ENCODE measurements at places on chromosomes 7 and 10.

DNA sequence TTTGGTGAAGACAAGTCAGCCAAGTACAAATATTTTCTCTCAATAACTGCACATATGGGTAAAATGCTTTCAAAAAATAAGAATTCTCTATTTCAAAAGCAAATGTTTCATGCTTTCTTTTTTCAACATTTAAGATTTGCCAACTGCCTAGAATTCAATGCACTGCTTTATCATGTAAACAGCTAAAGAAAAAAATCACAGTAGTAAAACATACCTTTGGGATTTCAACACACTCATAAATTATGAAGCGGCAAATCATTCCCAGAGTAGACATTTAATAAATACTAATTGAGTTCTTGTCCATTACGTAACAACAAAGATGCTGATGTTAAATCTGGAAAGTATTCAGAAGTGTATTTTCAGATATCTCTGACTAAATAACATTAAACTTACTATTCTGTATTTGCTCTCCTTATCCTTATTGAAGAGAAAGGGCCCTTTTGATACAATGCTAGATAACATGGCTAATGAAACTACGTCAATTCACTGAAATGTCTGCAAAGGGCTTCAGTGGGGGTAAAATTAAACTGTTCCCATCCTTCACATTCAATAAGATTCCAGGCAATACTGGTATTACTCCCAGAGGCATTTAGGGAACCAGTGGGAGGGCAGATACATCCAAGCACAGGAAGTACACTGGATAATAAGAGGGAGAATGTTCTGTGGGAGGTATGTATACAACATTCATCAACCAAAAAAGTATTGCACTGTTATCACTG lies 13.9 kb downstream of the NAPEPLD start:
- DNase-seq: no peak

GRCh38 chr7:26928703-26929347 lies 64.4 kb upstream of the SKAP2 start:
- DNase-seq: no peak

DNA sequence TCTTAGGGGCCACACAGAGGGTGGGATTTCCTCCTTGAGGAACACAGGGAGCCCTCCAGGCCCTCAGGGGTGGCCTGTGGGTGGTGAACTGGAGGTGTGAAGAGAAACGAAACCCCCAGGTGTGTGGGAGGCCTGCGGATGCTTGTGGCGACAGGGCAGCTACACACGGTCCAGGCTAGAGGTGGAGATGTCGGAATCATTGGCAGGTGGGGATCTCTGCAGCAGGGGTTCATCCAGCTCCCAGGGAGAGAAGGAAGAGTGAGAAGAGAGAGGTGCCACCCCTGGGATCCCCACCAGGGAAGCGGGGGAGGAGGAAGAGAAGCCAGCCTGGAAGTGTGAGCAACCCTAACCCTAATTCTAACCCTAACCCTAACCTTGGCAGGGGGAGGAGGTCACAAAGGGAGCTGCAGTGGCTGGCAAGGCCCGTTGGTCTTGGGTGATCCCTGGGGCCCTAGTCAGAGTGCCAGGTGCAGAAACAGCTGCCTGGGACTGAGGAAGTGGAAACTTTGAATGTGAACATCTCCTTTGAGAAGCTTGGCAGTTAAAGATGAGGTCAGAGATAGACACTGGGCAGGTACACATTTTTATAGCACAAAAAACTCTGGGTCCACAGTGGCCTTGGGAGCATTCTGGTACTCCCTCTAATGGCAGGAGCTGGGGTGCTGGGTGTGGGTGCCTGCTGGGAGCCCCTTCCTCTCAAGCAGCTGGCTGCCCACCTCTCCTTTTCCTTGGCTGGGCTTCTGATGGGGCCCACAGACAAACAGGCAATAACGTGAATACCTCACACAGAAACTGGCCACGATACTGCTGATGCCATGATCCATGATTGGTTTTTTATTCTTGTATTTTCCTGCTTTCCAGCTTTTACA lies 6.8 kb upstream of the AEBP1 start:
- no peak for DNase-seq

DNA sequence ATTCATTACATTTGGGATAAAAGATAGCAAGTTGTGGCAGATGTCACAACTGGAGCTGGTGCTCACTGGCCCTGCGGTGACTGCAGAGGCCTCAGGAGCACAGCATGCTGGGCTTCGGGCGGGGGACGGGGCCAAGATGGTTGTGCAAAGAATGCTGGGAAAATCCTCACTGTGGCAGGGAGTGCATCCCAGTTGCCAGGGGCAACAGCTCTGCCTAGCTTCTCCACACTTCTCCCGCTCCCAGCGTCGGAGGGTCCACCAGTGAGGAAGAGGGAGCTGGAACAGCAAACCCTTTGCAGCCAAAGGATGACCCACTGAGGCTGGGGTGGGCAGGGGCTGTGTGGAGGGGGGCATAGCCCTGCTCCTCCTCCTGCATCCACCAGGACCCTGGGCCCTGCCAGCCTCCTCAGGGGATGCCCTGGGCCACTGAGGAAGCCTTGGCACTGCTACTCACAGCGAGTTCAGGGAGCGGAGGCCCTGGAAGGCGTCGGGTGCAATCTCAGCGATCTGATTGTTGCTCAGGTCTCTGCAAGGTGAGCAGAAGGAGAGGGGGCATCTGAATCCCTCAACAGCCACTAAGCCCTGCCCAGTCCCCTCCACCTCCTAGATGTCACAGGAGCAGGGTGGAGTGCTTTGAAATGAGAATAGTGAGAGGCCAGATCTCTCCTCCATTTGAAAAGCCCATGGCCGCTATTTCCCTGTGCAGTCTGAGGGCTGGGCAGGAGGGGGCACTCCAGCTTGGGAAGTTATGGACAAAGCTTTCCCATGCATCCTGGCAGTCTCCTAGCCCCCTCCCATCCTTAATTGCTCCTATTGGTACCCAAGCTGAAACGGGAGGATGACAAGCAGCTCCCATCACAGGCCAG lies 126.5 kb downstream of the SLIT1 start:
- DNase-seq: no peak

GRCh38 chr10:88278912-88279311 lies 304.2 kb downstream of the RNLS start:
- DNase-seq: peak; percentile 33

- no peak for DNase-seq
These were observed 246.0 kb upstream of the KMT2E start for GRCh38 chr7:104767826-104768536.
